ENCODE measurements at places on chromosomes 7 and 10.
A peak's percentile ranks its signal among the peaks of the same experiment; 100 is the strongest.

GRCh38 chr7:19295376-19295775 lies 150.2 kb upstream of the FERD3L start:
- no peaks in the 10 kb centered on the region for H3K36me3 ChIP-seq
- no peak for DNase-seq
- H3K27me3 ChIP-seq: no peaks in the 10 kb centered on the region

- peaks cover 42% of the 10 kb centered on the region for H3K4me1 ChIP-seq
- no peaks in the 10 kb centered on the region for H3K36me3 ChIP-seq
- H3K27me3 ChIP-seq: no peaks in the 10 kb centered on the region
- H3K4me3 ChIP-seq: no peak overlapping the region
Observed at GRCh38 chr10:47400251-47400650, 16.2 kb upstream of the ZNF488 start.

- H3K36me3 ChIP-seq: no peaks in the 10 kb centered on the region
- no peaks in the 10 kb centered on the region for H3K27me3 ChIP-seq
- peaks cover 16% of the 10 kb centered on the region for H3K4me1 ChIP-seq
- H3K27ac ChIP-seq: peak overlapping the region; percentile 57
- DNase-seq: peak; percentile 91
Observed at GRCh38 chr10:123573236-123574108, 92.7 kb upstream of the GPR26 start.

DNA sequence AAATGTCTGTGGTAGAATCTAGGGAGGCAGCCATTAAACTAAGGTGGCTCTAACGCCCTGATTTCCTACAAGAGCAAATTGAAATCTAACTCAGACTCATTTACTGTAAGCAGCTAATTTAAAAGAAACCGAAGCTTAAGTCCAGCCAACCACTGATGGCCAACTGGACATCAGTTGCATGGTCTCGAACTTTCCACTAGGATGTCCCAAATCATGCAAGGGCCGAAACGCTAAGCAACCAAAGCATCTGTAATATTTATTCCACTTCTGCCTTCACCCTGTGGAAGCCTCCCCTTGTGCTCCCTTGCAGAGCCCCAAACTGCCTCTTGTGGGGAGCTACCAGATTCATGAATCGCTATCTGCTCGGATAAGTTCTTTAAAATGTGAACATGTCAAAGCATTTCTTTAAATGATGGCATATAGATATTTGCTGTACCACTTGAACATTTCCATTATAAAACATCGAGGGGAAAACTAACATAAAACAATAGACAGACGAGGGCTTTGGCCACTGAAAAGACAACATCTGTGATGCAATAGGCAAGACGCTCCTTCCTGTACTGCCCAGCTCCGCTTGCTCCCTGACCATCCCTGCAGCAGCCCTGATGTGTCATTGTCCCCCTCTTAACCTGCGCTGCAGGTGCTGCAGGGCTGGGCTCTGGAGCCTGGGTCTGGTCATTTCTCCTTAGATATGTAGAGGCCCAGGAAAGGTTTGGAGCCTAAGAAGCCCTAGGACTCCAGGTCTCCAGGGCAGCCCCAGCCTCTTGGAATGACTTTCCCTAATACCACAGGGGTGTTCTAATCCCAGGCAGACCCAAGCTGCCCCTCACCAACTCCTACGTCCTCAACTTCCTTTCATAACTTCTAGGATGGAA lies 2.9 kb upstream of the RBP3 start:
- no peak for DNase-seq
- H3K27ac ChIP-seq: no peak overlapping the region
- H3K36me3 ChIP-seq: no peaks in the 10 kb centered on the region
- no peaks in the 10 kb centered on the region for H3K27me3 ChIP-seq

DNA sequence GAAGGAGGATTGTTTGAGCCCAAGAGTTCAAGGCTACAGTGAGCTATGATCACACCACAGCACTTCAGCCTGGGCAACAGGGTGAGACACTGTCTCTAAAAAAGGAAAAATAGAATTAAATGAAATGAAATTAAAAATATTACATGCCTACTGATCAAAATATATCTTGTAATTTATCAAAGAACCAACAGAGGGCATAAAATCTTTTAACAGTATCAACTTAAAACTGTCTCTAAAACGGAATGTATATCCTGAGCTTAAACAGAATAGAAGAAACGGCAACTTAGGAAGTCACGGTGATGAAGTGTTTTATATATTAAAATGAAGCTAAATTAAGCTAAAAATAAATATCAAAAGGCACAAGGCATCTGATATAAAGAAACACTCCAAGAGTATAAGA lies 78.8 kb downstream of the MTPAP start:
- H3K4me3 ChIP-seq: no peak overlapping the region
- H3K27ac ChIP-seq: no peak overlapping the region
- no peaks in the 10 kb centered on the region for H3K36me3 ChIP-seq

All from PC-3 (cell line).